ENCODE measurements at places on chromosomes 1 and 21.
A peak's percentile ranks its signal among the peaks of the same experiment; 100 is the strongest.

DNA sequence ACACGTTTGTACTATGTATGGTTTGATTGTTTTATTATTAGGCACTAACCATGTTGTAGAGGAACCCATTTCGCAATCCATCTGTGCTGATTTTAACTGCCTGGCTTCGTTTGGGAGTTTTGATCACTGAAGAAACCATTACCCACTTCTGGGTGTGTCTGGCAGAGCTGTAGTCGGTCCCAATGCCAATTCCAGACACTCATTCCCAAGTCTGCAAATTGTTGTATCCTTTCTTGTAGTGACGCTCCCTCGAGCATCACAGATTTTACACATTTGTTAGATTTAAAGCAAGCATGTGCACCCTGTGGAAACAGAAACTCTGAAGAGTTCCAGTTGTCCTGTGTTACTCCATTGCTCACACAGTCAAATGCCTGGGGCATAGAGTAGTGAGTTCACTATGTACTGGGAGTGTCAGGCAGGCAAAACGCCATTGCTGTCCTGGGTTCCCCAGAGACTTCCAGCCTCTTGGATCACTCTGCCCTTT is 31.0 kb upstream of the EFCAB14 start:
- peak; percentile 43 for DNase-seq

GRCh38 chr21:25425156-25425555 is 182.1 kb downstream of the MRPL39 start:
- DNase-seq, result no peak

- no peak for DNase-seq
Measured at GRCh38 chr1:166122873-166123466, 43.8 kb downstream of the FAM78B start.

DNA sequence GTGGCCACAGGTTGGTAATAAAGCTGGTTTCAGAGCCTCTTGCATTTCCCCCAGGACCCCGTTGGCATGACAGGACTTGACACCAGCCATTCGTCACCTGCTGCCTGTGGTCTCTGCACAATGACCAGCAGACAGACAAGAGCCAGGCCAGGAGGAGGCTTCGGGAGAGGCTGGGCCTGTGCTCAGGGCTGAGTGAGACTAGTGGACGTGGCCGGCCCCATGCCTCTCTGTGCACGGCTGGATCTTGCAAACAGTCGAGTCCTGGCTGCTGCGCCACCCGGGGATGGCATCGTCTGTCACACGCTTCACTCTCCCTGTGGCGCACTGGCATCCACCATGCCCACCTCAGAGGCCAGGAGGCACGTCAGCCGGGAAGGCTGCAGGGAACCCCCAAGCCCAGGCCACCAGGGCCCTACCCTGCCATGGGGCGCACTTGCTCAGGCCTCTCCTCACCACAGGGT is 177.4 kb upstream of the ARHGEF16 start:
- DNase-seq, result no peak
